ENCODE measurements at places on chromosomes 5 and 9.

GRCh38 chr5:56471707-56472106 is 238.6 kb upstream of the ANKRD55 start:
- no peak for DNase-seq

DNA sequence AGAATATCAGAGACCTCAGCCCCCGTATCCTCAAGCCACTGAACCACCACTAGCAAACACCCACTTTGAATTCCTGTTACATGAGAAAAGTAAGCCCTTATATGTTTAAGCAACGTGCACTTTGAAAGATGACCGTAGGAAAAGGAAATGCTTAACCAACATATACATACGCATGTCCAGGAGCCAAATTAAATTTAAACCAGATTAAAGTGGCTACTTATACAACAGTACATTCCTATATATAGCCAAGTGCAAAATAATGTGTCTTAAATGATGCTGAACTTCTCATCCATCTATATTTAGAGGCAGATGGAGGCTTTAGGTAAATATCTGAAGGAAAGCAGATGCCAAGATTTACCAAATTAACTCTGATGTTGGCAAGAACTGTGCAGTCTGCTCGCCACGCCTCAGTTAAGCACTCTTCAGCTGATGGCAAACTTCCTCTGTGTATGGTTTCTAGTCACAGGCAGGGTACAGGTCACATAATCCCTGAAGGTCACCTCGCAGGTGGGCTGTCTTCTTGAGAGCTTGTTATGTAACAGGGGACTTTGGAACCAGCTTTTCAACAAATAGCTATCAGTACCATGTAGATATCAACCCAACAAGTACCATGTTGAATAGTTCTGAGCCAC is 8.6 kb downstream of the GCNT4 start:
- DNase-seq = no peak

- DNase-seq = no peak
Observed at GRCh38 chr9:112755016-112755427, 4.5 kb downstream of the SNX30 start.

- no peak for DNase-seq
Observed at GRCh38 chr9:86279839-86280238, 2.5 kb downstream of the ISCA1 start.

GRCh38 chr5:58201922-58202648 is 257.8 kb downstream of the PLK2 start:
- no peak for DNase-seq

- DNase-seq = no peak
Observed at GRCh38 chr5:103617913-103618312, 55.3 kb upstream of the NUDT12 start.

GRCh38 chr5:58133631-58134296 is 326.1 kb downstream of the PLK2 start:
- DNase-seq = no peak

- DNase-seq = no peak
Observed at GRCh38 chr9:127927201-127927987, 3.2 kb downstream of the PIP5KL1 start.

GRCh38 chr5:57626703-57627102 is 144.1 kb upstream of the ACTBL2 start:
- DNase-seq = no peak

DNA sequence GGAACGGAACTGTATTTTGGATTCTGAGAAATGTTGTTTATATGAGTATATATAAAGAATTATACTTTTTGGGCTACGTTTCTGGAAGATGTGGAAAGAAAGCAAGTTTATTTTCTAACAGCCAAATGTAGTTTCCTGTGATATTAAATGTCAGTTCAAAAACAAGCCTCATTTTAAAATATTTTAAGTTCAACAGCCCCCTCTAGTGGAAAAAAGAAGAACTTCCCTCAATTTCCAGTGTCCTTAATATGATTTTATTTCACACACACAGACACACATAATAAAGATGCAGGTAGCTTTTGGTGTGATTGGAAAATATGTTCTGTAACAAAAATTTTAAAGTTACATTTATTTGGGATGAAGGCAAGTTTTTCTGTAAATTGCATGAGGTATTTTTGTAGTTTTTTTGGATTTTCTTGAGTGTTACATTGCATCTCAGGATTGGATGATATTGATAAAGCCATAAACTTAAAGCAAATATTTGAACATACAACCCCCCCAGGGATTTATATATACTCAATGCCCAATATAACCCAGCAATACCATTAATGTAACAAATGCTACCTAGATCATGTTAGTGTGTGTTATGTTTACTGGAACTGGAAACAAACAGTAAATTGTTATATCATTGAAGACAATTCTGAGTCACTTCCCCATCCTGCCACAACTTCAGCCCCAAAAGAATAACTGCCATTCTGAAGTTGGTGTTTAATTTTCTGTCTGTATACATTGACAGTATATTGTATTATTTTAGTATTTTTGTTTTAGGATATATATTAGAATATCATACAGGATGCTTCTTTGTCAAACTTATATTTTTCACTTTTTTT is 54.0 kb downstream of the CCDC171 start:
- peak; percentile 17 for DNase-seq

GRCh38 chr5:33701251-33701650 is 190.5 kb downstream of the ADAMTS12 start:
- no peak for DNase-seq

- DNase-seq = no peak
Observed at GRCh38 chr9:5140151-5140550, 45.3 kb downstream of the INSL6 start.

GRCh38 chr5:136199408-136199807 is 6.4 kb upstream of the SMIM32 start:
- no peak for DNase-seq

DNA sequence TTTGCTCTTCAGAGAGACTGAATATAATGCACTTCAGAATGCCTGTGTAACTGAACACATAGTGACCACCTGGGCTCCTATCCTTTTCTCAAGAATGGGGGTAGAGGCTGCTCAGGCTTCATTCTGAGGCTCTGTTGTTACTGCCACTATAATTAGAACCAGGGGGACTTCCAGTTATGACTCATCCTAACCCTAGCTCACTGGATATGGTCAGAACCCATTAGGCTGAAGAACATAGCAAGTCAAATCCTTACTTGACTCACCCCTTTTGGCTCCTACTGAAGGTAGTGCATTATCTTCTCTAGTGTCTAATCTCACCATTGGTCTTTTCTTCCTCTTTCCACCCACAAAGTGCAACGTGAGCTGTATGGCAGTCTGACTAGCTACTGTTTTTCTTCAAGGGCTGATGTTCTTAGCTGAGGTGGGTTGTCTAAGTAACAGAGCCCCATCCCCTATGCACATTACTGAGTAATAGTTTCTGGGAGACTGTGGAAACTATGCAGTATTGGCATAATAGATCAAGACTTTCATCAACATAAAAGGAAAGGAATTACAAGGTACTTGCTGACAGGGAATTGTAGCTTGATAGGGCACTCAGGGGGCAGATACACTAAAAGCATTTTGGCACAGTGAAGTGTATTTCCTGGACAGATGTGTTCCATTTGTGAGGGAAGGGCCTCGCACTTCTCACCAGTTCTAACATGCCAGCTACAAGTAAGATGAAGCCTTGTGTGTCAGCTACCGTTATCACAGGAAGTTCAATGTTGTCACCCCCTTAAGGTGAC is 431.0 kb upstream of the MEF2C start:
- no peak for DNase-seq

- no peak for DNase-seq
Observed at GRCh38 chr5:93715327-93715726, 26.1 kb downstream of the POU5F2 start.

GRCh38 chr9:38000735-38001134 is 68.3 kb downstream of the SHB start:
- no peak for DNase-seq

GRCh38 chr9:17906176-17906840 is 327.4 kb downstream of the SH3GL2 start:
- DNase-seq = no peak

DNA sequence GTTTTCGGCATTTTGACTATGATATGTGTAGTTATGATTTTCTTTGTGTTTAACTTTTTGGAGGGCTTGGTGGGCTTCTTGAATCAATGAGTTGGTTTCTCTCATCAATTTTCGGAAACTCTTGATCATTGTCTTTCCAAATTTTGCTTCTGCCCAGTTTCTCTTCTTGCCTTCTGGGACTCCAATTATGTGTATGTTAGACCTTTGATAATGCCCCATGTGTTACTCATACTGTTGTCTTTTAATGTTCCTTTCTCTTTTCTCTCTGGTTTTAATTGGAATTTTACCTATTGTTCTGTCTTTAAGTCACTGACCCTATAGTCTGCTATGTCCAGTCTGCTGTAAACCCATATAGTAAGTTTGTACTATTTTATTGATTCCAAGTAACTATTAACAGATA is 41.5 kb downstream of the KCNIP1 start:
- no peak for DNase-seq

DNA sequence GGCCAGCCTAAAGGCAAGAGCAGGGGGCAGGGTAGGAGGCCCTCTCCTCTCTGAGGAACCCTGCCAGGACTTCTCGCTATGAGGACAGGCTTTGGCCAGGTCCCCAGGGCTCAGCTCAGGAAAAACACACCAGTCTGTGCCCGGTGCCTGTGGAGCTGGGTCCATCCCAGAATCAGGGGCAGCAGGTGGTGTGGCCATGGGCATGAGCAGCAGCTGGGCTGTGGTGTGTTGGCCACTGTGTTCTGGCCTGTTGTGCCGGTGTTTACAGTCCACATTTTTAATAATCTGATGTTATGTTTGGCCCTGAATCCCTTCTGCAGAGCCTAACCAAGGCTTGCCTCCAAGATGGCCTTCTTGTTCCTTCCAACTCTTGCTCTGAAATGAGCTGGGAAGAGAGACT is 77.0 kb downstream of the FGF18 start:
- DNase-seq = no peak
